ENCODE measurements at places on chromosomes 1 and 21.

DNA sequence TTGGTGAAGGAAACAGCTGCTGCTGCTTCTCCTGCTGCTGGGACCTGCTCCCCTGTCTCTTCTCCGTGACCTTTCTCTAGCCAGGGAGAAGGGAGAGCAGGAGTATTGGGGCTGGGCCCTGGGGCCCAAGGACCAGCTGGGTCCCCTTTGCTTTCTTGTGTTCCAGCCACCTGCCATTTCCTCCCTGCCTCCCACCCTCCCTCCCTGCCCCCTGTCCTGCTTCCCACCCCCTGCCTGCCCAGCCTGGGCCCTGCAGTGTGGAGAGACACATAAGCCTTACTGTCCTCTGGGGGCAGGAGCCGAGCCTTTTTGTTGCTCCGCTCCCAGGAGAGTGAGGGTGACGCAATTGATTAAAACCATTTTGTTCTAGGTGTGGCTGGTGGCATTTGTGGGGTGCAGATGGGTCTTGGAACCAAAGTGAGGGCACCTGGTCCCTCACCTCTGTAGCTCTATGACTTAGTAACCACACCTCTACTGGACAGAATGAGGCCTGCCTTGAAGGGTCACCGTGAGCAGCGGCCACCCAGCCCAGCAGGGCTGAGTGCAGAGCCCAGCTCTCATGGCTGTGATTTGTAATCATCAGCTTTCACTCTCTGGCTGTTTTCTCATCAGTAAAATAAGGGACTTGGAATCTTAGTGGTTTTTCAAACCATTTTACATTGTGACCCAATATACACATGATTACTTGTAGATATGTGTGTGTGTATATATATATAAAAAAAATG is 13.9 kb upstream of the TMEM222 start:
- peak; percentile 52 for DNase-seq

DNA sequence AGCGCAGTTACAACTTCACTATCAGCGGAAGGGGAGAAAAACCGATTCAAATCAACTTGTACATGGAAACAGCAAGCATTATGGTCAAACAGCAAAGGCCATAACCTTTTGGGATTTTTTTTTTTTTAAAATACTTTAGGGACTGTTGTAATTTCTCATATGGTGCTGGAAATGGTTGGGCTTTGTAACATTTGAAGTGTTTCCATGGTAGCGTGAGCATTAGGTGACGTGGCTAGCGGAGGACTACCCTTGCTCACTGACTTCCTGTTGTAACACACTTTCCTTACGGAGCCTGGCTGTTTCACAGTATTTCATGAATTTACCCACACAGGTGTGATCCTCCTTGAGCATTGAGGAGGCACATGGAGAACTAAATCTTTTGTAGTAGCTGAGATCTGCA is 269.5 kb downstream of the TM2D1 start:
- DNase-seq, result no peak

- DNase-seq, result no peak
These were observed 1.5 kb downstream of the ENTREP3 start for GRCh38 chr1:155253797-155254196.

DNA sequence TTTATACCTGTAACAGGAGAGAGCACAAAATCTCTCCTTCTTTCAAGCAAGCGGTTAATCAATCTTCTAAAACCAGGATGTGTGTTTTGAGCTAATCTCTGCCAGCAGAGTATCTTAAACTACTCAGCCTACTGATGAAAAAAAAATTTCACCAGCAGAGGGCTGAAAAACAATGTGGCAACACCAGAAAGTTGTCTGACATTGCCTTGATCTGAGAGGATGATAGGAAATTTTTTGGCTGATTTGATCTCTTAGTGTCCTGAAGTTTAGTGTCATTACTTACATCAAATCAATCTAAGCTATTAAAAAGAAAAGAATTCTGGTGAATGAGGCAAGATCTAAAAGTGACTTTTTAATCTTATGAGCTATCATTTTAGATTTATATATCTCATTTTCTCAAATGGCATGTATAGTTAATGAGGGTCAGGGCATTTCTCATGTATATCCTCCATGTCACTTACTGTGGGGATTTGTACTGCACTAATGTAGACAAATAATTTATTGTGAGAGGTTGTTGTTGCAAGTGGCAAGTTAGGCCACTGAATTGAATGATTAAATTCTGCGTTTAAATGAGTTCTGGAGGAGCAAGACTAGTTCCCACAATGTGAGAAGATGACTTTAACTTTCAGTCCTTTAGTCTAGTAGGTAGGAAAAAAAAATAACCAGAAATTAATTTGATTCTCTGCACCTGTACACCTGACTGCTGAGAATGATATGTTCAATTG is 10.9 kb downstream of the ADAMTS1 start:
- DNase-seq, result no peak

DNA sequence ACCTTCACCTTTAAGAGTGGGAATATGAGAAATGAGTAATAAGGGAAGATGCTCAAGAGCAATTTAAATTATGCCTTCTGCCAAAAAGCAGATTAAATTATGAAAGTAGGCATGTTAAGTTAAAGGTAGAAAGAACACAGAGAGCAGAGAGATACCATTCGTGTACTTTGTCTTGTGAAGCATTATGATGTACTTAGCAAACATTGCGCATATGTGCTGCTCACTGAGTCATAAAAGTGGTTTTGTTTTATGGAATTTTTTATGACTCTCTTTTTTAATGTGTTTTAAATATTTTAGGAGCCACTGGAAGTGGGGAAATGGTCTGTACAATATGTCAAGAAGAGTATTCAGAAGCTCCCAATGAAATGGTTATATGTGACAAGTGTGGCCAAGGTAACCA is 35.3 kb downstream of the MTF2 start:
- DNase-seq, result no peak

GRCh38 chr1:145878724-145879123 is 6.9 kb downstream of the ANKRD35 start:
- no peak for DNase-seq

GRCh38 chr1:23624440-23624839 is 65.1 kb upstream of the ID3 start:
- no peak for DNase-seq

- DNase-seq, result no peak
These were observed 147.9 kb upstream of the VANGL1 start for GRCh38 chr1:115493834-115494233.

DNA sequence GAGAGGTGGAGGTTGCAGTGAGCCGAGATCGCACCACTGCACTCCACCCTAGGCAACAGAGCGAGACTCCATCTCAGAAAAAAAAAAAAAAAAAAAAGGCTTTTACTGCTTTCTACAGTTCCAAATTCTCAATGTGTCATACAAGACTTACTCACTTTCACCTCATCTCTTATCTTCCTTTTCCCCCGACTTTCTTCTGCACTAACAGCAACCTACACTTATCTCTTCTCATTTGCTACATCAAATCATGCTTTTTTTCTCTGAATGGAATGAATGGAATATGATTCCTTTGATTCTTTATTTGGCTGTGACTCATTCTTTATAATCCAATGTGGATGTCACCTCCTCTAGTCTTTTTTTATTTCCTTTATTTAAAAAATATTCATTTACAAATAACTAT is 168.4 kb upstream of the DMRTA2 start:
- no peak for DNase-seq

GRCh38 chr1:153616917-153617311 is 789 bp upstream of the S100A14 start:
- DNase-seq, result no peak

DNA sequence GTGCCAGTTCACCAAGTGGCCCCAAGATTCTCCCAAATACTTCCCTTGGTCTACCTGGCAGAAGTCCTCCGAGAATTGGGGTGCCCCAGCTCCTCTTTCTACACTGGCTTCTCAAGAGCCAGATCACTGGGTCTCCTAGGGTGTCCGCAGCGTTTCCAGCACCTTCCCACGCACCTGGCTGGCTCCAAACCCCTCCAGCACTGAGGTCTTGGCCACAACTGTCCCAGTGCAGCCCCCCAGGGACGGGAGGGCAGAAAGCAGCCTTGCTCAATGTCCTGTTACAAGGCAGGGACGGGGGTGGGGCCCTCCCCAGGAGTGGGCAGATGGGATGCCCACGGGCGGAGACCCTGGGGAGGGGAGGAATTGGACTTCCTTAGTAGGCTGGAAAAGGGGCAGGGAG is 1.1 kb downstream of the ECE1 start:
- DNase-seq, result no peak

- DNase-seq, result no peak
These were observed 35.2 kb downstream of the CFAP57 start for GRCh38 chr1:43207229-43207853.

GRCh38 chr1:18396247-18396980 is 84.3 kb upstream of the KLHDC7A start:
- DNase-seq, result no peak

- DNase-seq, result no peak
These were observed 20.6 kb downstream of the ESPN start for GRCh38 chr1:6445062-6445763.

- no peak for DNase-seq
These were observed 29.3 kb downstream of the SGIP1 start for GRCh38 chr1:66563094-66563800.

DNA sequence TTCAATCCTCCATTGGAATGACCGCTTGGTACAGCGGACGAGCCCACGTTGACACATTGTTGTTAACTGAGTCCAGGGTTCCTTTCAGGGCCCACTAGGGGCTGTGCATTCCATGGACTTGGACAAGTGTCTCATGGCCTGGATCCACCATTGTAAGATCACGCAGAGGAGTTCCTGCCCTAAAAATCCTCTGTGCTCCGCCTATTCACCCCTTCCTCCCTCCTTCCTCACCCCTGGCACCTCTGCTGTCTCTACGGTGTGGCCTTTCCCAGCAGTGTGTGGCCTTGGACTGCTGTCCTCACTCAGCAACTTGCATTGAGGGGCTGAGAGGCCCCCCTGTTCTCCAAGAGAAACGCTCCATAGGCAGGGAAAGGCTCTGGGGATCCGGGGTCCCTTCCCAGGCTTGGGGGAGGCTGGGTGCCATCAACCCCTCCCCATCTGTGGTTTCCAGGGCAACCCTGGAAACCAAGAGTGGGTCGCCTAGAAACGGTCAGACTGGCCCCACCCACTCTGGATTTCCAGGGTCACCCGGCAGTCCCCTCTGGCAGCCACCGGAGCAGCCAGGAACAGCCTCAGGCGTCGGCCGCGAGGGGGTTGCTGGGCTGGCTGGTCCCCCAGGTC is 50.9 kb downstream of the MEGF6 start:
- no peak for DNase-seq

DNA sequence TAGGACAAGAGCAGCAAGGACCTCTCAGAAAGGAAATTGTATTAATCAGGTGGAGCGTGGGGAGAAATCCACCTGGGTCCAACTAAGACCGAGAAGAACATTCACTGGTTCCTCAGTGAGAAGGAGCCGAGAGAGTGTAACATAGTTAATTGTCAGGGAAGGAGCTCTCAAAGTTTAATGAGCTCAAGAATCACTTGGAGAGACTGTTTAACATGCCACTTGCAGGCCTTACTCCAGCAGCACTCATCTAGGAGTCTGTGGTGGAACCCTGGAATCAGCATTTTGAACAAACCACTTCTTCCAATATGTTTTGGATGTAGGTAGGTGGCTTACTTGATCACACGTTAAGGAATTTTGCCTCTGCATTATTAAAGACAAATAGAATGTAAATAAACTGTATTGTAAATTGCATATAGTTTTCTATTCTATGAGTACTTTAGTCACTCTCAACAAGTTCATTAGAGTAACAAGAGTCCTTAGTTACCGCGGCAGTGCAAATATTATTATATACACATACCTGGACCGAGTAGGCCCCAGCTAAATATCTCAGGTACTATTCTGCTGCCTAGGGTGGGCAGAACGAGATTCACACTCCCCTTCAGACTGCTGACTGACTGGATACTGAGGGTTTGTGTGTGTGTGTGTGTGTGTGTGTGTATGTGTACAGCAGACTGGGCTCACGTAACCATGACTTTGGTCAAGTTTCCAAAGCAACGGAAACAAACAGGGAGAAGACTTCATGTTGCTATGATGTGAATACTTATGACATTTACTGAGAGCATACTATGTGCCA is 203.2 kb upstream of the USP24 start:
- no peak for DNase-seq

DNA sequence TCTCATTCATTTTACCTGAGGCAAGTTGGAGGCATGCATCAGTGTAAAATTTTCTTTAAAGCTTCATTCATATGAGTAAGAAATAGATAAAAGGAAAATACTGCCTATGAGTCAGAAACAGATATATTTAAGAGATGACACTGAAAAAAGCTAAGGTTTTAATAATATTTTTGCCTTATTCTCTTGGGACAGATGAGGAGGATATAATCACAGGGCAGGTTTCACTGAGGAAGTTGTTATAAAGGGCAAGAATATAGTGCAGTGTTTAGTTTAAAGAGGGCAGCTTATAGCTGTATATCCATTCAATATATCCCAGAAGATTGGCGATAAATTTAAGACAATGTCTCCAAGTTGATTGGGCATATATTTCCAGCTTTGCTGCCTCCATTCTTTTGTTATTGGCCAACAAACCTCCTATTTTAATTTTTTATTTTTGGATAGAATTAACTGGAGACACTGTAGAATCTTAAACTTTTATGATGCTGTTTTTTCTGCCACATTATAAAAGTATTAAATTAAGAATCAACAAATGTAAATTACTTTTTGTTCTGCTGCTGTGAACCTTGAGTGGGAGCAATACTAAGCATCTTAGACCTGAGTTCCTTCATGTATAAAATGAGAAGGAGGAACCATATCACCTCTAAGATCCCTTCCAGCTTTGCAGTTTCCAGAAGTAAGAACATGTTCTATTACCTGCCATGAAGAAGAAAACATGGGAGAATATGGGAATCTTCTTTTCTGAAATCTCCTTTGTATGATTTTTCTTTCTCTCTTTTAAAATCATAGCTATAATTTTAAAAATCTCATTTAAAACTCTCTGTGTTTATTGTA is 171.6 kb downstream of the S1PR1 start:
- DNase-seq, result no peak

- no peak for DNase-seq
These were observed 6.4 kb upstream of the GSTM4 start for GRCh38 chr1:109649491-109649914.

DNA sequence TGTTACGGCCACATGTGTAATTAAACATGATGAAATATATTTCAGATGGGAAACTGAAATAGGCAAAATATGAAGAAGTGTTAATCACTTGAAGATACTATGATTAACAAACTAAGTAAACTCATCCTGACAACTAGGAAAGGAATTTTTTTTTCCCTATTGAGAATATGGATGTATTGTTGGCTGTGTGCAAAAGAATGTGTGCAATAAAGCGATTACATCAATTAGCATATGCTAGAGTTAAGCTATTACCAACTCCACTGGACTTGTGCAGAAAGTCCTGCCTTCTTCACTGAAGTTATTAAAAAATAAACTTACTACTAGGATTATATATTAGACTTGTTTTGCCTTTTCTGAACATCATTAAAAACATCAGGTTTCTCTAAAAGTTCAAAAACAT is 143.2 kb upstream of the DMRTA2 start:
- no peak for DNase-seq

GRCh38 chr1:99599678-99600175 is 46.2 kb upstream of the PALMD start:
- DNase-seq, result no peak

DNA sequence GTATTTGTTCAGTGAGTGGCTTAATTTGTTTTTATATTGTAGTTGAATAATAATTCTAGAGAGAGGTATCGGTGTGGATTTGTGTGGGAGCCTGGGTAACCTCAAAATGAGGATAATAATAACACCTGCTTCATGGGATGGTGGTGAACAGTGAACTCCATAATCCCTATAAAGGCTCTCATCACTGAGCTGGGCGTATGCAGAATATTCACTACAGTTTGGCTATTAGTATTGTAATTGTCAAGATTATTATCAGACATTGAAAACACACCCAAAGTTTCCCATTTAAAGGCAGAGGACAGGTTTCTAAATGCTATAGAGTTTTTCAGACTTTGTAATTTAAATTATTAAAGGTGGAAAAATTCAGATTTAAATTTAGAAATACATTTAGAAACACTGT is 7.0 kb upstream of the LAMC2 start:
- no peak for DNase-seq

Measured in NCI-H1436 (cell line).